ENCODE measurements at places on chromosomes 3 and 15. TPM values are rescaled to one million over a fixed set of nuclear protein-coding genes. Genes with fewer than 3 reads are reported as not detected.

GRCh38 chr3:159619341-159619885, 369.2 kb upstream of the IL12A start:
- H3K27me3 ChIP-seq: no peaks in the 10 kb centered on the region
- no peaks in the 10 kb centered on the region for H3K36me3 ChIP-seq
- peaks cover 40% of the 10 kb centered on the region for H3K4me1 ChIP-seq
- H3K27ac ChIP-seq: peak overlapping the region; percentile 57

Gene RBP2
- total RNA-seq: not detected

Gene SPINT1
- 0.87 TPM for total RNA-seq

Gene CLDN16
- not detected for total RNA-seq

GRCh38 chr15:81126892-81127291, 7.2 kb upstream of the CFAP161 start:
- H3K27me3 ChIP-seq: peaks cover 17% of the 10 kb centered on the region
- H3K4me1 ChIP-seq: no peaks in the 10 kb centered on the region
- H3K27ac ChIP-seq: no peak overlapping the region
- no peak for DNase-seq
- H3K4me3 ChIP-seq: no peak overlapping the region

GRCh38 chr15:100336061-100336460, 5.7 kb downstream of the ADAMTS17 start:
- peaks cover 14% of the 10 kb centered on the region for H3K4me1 ChIP-seq
- H3K36me3 ChIP-seq: no peaks in the 10 kb centered on the region
- DNase-seq: no peak
- no peaks in the 10 kb centered on the region for H3K27me3 ChIP-seq
- H3K4me3 ChIP-seq: no peak overlapping the region
- no peak overlapping the region for H3K27ac ChIP-seq

Gene ROPN1
- not detected for total RNA-seq

DNA sequence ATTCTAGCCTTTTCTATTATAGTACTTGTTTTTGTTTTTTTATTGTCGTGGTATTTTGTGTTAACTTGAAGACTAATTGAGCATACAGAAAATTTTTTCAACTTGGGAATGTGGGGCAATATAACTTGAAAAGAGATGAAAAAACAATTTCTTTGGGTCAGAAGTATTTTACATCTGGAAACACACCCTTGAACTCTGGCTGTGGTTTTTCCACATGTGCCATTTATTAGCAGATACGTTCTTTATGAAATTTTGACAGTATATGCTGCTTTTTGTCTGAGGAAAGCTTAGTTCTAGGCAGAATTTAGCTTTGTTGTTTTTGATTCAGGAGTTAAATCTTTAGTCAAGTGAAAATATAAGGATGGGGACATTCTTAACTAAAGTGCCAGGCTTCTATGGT, 44.7 kb downstream of the TCF12 start:
- no peak overlapping the region for H3K4me3 ChIP-seq
- no peak for DNase-seq
- H3K27me3 ChIP-seq: no peaks in the 10 kb centered on the region
- peaks cover 1% of the 10 kb centered on the region for H3K36me3 ChIP-seq
- peak overlapping the region; percentile 38 for H3K27ac ChIP-seq

Gene CKMT1B
- not detected for total RNA-seq

GRCh38 chr15:74464216-74464615, 3.3 kb upstream of the UBL7 start:
- no peak overlapping the region for H3K4me3 ChIP-seq
- H3K36me3 ChIP-seq: peaks cover 3% of the 10 kb centered on the region
- peaks cover 20% of the 10 kb centered on the region for H3K4me1 ChIP-seq
- H3K27me3 ChIP-seq: no peaks in the 10 kb centered on the region
- no peak overlapping the region for H3K27ac ChIP-seq
- no peak for DNase-seq

DNA sequence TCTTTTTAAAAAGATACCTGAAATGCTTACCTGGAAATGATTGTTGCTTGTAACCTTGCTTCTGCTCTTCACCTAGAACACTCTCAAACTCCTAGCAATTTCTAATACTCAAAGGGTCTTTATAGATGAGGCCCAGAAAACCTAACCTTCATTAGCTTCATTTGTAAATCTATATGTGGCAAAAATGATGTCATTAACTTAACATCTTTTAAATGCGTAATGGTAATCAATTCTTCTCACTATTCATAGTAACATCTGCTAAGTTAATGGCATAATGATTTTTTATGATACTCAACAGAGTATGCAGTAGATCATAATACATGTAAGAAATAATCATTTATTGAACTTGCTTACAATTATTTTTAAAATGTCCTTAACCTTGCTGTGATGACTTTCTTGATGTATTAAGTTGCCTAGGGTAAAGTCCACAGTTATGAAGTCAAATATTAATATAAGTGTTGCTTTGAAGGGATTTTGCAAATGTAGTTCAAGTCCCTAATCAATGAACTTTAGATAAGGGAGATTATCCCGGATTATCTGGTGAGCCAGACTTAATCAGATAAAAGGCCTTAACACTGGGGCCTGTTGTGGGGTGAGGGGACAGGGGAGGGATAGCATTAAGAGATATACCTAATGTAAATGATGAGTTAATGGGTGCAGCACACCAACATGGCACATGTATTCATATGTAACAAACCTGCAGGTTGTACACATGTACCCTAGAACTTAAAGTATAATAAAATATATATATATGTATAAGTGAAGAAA, 10.1 kb upstream of the SERPINI2 start:
- H3K36me3 ChIP-seq: no peaks in the 10 kb centered on the region
- no peaks in the 10 kb centered on the region for H3K4me1 ChIP-seq
- H3K27me3 ChIP-seq: peaks cover 2% of the 10 kb centered on the region
- no peak for DNase-seq
- H3K27ac ChIP-seq: no peak overlapping the region

- H3K4me3 ChIP-seq: no peak overlapping the region
- no peak overlapping the region for H3K27ac ChIP-seq
- peaks cover 16% of the 10 kb centered on the region for H3K4me1 ChIP-seq
- H3K27me3 ChIP-seq: no peaks in the 10 kb centered on the region
- DNase-seq: peak; percentile 14
These were observed 186.2 kb downstream of the XXYLT1 start for GRCh38 chr3:195084746-195085145.

Gene GHSR
- total RNA-seq: not detected

DNA sequence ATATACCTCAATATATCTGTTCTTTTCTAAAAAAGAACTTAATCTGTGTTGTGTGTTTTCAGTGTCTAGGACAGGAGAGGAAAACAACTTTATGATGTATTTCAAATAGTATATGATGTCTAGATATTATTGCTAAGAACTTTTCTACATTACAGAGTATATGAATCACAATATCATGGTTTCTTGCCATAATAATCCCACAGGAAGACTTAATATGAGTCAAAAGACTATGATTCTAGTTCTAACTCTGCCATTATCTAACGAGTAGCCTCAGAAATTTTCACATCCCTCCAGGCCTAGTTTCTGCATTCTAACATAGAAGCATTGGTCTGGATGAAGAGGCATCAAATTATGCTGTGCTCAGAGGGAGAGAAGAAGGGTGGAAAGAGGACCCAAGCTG, 107.7 kb upstream of the SPRED1 start:
- no peak for DNase-seq
- H3K36me3 ChIP-seq: peaks cover 3% of the 10 kb centered on the region
- no peaks in the 10 kb centered on the region for H3K27me3 ChIP-seq
- no peak overlapping the region for H3K27ac ChIP-seq
- peaks cover 16% of the 10 kb centered on the region for H3K4me1 ChIP-seq

GRCh38 chr3:144831955-144832716, 860.5 kb downstream of the DIPK2A start:
- no peak overlapping the region for H3K4me3 ChIP-seq
- H3K4me1 ChIP-seq: no peaks in the 10 kb centered on the region

Gene LRRIQ4
- not detected for total RNA-seq

Gene PLSCR5
- total RNA-seq: not detected

GRCh38 chr3:45551214-45552010, 43.1 kb upstream of the LIMD1 start:
- no peak overlapping the region for H3K4me3 ChIP-seq
- H3K4me1 ChIP-seq: peaks cover 71% of the 10 kb centered on the region
- H3K36me3 ChIP-seq: peaks cover 5% of the 10 kb centered on the region
- H3K27me3 ChIP-seq: no peaks in the 10 kb centered on the region

- no peak overlapping the region for H3K4me3 ChIP-seq
- H3K27ac ChIP-seq: no peak overlapping the region
- no peaks in the 10 kb centered on the region for H3K27me3 ChIP-seq
- H3K36me3 ChIP-seq: peaks cover 5% of the 10 kb centered on the region
- H3K4me1 ChIP-seq: peaks cover 12% of the 10 kb centered on the region
- DNase-seq: no peak
These were observed 309.6 kb downstream of the PYDC2 start for GRCh38 chr3:191770541-191770940.

DNA sequence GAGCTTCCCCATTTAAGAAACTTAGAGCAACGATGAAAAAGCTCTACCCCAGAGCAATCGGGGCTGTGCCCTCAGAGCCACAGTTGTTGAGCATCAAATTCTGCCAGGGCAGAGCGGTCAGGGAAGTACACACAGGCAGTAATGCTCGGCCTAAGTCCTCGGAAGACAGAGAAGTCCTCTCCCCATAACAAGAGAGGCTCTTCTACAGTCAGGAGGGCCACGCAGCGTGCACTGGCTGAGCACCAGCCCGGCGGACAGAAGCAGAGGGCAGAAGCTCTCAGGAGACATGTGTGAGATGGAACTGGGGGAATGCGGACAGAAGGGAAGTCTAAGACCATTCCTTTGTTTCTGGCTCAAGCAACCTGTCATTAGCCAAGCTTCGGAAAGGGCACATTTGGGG, 95.9 kb downstream of the XXYLT1 start:
- H3K4me3 ChIP-seq: no peak overlapping the region
- H3K4me1 ChIP-seq: peaks cover 26% of the 10 kb centered on the region
- H3K27me3 ChIP-seq: no peaks in the 10 kb centered on the region
- peak overlapping the region; percentile 33 for H3K27ac ChIP-seq

- no peak overlapping the region for H3K27ac ChIP-seq
- H3K4me3 ChIP-seq: no peak overlapping the region
- H3K4me1 ChIP-seq: no peaks in the 10 kb centered on the region
These were observed 30.7 kb downstream of the NANOGP8 start for GRCh38 chr15:35054380-35054779.

GRCh38 chr15:96200357-96200967, 130.0 kb upstream of the NR2F2 start:
- H3K36me3 ChIP-seq: peaks cover 13% of the 10 kb centered on the region
- no peak for DNase-seq
- no peak overlapping the region for H3K27ac ChIP-seq

Gene CADPS
- not detected for total RNA-seq

GRCh38 chr3:23192816-23193215, 10.3 kb upstream of the UBE2E2 start:
- peaks cover 5% of the 10 kb centered on the region for H3K4me1 ChIP-seq
- H3K27me3 ChIP-seq: peaks cover 15% of the 10 kb centered on the region
- DNase-seq: no peak

GRCh38 chr15:25829073-25829472, 34.1 kb downstream of the ATP10A start:
- H3K27me3 ChIP-seq: no peaks in the 10 kb centered on the region
- H3K36me3 ChIP-seq: peaks cover 25% of the 10 kb centered on the region
- peak overlapping the region; percentile 21 for H3K4me3 ChIP-seq

DNA sequence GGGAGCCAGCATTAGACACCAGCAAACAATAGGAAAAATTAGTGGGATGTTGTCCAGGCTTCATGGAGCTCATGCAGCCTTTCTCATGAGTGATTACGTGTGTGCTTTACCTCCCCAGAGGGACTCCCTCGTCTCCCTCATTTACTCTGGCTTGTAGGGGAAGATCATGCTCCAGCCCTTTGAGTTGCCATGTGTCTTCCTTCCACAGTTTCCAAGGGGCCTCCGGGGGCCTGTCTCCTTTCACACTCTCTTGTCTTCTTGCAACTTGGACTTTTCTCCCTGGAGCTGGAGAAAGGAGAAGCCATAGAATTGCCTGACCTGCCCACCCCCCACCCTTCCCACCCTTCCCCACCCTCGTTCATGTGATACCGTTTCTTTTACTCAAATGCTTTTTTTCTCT, 98.7 kb downstream of the FAM43A start:
- no peak overlapping the region for H3K27ac ChIP-seq
- peaks cover 31% of the 10 kb centered on the region for H3K4me1 ChIP-seq
- no peak overlapping the region for H3K4me3 ChIP-seq

DNA sequence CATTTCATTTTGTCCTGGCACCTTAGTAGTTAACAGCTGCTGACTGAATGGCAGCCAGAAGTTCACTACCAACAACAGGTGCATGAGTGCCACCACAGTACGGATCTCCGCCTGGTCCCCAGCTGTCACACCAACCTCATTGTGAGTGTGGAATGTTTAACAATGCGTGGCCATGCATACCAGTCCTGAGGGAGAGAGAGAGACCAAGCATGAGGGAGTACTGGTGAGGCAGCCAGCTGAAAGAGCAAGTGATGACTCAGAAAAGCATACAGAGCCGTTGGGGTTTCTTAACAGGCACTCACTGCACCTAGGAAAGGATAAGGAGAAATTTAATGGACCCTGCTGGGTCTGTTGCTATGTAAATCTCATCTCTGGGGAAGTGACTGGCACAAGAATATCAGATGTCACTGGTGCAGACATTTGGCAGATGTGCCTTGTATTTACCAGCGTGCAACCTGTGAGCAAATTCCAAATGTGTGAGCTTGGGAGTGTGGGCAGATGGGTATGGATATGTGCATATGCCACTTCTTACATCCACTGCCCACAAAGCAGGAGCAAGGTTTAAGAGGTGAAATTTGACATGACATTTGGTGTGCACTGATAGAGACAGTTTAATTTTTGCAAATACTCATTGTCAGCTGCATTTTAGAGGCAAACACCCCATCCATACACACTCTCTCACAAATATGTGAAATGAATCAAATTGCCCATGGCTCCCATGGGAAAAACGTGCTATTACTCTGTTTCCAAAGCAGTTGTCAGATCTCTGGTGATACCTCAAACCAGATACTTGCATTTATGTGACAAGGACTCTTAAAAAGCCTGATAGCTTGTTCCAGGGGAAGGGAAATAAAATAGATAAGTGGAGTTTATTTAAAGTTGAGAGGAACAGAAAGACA, 245.2 kb upstream of the ARPP21 start:
- H3K4me1 ChIP-seq: peaks cover 12% of the 10 kb centered on the region
- no peak for DNase-seq
- H3K36me3 ChIP-seq: no peaks in the 10 kb centered on the region
- no peak overlapping the region for H3K27ac ChIP-seq
- no peak overlapping the region for H3K4me3 ChIP-seq

Gene PYGO1
- 21.0 TPM for total RNA-seq

- DNase-seq: no peak
- no peak overlapping the region for H3K27ac ChIP-seq
- peaks cover 14% of the 10 kb centered on the region for H3K4me1 ChIP-seq
- no peak overlapping the region for H3K4me3 ChIP-seq
- no peaks in the 10 kb centered on the region for H3K27me3 ChIP-seq
These were observed 47.9 kb upstream of the LIPC start for GRCh38 chr15:58383876-58384275.
